Naive thymus-derived CD4-positive, alpha-beta T cell (primary cell): ENCODE measurements at places on chromosomes 4 and X. TPM values are rescaled to one million over a fixed set of nuclear protein-coding genes. Genes with fewer than 3 reads are reported as not detected.

GRCh38 chrX:13120017-13120416, 75.6 kb upstream of the FAM9C start:
- no peaks in the 10 kb centered on the region for H3K36me3 ChIP-seq
- peaks cover 22% of the 10 kb centered on the region for H3K4me1 ChIP-seq

- H3K4me3 ChIP-seq, result no peak overlapping the region
- H3K27ac ChIP-seq, result no peak overlapping the region
- H3K27me3 ChIP-seq, result no peaks in the 10 kb centered on the region
- no peaks in the 10 kb centered on the region for H3K36me3 ChIP-seq
- no peaks in the 10 kb centered on the region for H3K4me1 ChIP-seq
- DNase-seq, result no peak
Observed at GRCh38 chrX:20670611-20671010, 403.9 kb upstream of the RPS6KA3 start.

Gene FREM3
- 0.61 TPM for total RNA-seq

- no peak overlapping the region for H3K27ac ChIP-seq
- H3K4me3 ChIP-seq, result no peak overlapping the region
- no peaks in the 10 kb centered on the region for H3K36me3 ChIP-seq
- H3K27me3 ChIP-seq, result no peaks in the 10 kb centered on the region
Observed at GRCh38 chr4:180757927-180758326, 1485.3 kb upstream of the TENM3 start.

- no peaks in the 10 kb centered on the region for H3K36me3 ChIP-seq
- H3K4me1 ChIP-seq, result no peaks in the 10 kb centered on the region
- DNase-seq, result no peak
- H3K27me3 ChIP-seq, result no peaks in the 10 kb centered on the region
- no peak overlapping the region for H3K4me3 ChIP-seq
Observed at GRCh38 chr4:113788888-113789287, 27.4 kb upstream of the CAMK2D start.

Gene NLRP2B
- total RNA-seq, result not detected
